COR-L47 (cell line): ENCODE measurements at places on chromosomes 12 and 14.

DNA sequence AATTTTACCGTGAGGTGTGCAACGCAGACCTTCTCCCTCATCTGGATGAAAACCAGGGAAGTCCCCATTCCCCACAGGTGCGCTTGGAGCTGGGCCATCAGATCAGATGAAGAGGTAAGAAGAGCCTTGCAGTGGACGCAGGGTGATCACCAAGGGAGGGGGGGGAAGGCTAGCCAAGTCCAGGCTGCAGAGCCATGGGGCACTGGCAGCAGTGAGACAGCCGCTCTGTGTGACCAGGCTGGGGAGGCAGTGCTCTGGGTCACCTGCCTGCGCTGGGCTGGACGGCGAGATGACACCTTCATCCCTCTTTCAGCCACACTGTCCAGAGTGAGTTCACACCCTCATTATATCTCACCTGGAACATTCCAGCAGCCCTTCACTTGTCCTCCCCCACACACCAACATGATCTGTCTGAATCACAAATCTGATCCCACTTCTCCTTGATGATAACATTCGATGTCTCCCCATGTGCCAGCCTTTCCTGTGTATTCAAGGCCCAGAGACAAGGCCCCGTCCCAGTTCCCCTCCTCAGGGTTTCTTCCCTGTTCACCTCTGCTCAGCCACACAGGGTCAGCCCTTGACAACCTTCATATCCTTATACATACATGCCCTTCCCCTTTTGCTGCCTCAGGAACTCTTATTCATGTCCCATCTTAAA, 65.9 kb upstream of the VASH1 start:
- no peak for DNase-seq

GRCh38 chr12:77299001-77299400, 233.6 kb upstream of the E2F7 start:
- no peak for DNase-seq

DNA sequence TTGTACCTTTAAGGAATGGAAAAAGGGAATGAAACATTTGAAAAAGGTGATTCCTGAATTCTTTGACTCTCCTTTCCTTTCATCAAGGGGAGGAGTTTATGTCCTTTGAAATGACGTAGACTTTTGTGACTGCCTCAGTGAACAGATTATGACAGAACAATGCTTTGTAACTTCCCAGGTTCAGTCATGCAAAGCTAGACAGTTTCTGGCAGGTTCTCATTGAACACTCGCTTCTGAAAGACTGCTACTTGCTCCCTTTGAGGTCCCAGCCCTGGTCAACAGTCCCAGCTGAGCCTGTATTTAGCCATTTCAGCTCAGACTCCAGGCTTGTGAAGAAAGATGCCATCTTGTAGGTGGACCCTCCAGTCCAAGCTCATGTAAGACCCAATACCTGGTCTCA, 1178.9 kb downstream of the BCL11B start:
- DNase-seq, result no peak

GRCh38 chr14:99137913-99138571, 134.0 kb downstream of the BCL11B start:
- no peak for DNase-seq

GRCh38 chr12:52295663-52296062, 4.3 kb upstream of the KRT81 start:
- no peak for DNase-seq

GRCh38 chr12:111130336-111130735, 210.0 kb upstream of the MYL2 start:
- DNase-seq, result no peak

- no peak for DNase-seq
Observed at GRCh38 chr12:113142173-113142885, 6.8 kb upstream of the RASAL1 start.

DNA sequence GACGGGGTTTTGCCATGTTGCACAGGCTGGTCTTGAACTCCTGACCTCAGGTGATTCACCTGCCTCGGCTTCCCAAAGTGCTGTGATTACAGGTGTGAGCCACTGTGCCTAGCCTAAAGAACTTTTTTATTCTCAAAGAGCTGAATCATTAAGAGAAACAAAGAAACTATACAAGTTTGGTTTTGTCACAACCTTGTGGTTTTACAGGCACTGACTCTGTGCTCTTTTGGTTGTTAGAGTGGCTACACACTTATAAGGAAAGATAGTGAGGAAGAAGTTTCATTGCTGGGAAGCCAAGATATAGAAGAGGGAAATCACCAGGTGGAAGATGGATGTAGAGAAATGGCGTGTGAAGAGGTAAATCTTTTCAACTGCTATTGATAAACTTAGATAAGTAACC, 10.1 kb upstream of the DNAH10 start:
- DNase-seq, result no peak

DNA sequence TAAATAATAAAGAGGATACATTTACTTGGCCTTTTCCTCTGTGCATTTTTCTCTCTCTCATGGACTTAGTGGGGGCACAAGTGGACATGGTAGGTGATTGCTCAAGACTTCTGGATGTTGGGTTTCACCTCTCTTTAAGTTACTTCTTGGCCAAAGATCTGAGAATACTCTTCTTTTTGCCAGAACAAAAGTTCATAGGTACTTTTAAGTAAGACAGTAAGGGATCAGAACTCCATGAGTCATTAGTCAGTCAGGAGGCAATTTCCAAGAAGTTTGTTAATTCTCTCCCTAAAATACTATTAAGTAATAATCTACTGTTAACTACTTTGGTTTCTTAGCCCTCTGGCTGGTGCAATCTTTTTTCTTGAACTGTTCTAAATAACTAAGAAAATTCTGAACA, 84.2 kb downstream of the GRIP1 start:
- no peak for DNase-seq

GRCh38 chr12:89364058-89364457, 11.8 kb upstream of the DUSP6 start:
- no peak for DNase-seq

DNA sequence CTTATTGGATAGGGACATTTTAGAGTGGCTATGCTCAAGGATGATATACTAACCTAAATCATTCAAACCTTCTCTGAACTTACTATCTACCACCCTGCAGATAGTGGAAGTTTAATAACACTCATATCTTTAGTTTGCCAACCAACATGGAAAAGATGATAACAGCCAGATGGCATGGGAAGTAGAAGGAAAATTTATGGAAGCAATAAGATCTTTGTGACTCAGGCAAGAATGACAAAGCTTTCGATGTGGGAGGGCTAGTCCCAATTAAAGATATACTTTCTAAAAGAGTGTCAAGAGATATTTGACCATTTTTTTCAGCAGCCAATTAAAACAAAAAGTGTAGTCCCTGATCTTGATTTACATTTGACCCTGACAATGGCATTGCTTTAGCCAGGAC, 631.7 kb downstream of the RPS29 start:
- DNase-seq, result no peak

DNA sequence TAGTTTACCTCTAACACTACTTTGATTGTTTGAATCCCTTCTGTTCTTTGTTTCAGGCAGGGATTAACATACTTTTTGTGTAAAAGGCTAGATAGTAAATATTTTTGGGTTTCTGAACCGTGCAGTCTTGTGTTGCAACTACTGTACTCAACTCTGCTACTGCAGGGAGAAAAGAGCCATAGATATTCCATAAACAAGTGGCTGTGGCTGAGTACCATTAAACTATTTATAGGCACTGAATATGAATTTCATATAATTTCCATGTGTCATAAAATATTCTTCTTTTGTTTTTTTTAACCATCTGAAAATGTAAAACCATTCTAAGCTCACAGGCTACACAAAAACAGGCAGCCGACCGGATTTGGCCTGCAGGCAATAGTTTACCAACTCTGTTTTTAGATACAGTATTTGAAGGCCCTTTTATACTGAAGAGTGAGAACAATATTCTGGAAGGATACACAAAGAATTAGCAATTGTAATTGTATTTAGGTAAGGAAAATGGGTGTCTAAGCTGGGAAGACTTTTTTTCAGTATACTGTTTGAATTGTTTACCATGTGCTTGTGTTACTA, 15.7 kb downstream of the NR1H4 start:
- DNase-seq, result no peak

GRCh38 chr14:105947599-105947998, 421.2 kb downstream of the TMEM121 start:
- no peak for DNase-seq

- no peak for DNase-seq
Observed at GRCh38 chr12:56723889-56724700, 1.0 kb downstream of the NACA start.

DNA sequence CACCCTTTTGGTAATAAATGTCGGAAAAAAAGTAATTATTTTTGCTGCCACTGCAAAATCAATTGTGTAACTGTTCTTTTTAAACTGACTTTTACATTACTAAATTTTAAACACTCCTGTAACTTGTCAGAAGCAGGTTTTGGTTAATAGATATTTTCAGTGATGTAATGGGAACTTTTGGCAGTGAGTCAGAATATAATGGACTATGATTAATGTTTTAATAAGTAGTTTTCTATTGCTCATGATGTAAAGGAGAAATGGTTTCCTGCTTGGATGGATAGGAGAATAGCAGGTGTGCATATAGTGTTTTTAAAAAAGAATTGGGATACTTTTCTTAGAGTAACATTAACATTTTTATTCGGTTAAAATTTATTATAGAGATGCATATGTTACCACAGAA, 58.8 kb downstream of the TRMT5 start:
- peak; percentile 4 for DNase-seq

- DNase-seq, result no peak
Observed at GRCh38 chr12:51323966-51324895, at the start of gene BIN2. Gene BIN2 (minus strand): TSS chr12:51324174. CDS start chr12:51324102, 72 bp downstream.

DNA sequence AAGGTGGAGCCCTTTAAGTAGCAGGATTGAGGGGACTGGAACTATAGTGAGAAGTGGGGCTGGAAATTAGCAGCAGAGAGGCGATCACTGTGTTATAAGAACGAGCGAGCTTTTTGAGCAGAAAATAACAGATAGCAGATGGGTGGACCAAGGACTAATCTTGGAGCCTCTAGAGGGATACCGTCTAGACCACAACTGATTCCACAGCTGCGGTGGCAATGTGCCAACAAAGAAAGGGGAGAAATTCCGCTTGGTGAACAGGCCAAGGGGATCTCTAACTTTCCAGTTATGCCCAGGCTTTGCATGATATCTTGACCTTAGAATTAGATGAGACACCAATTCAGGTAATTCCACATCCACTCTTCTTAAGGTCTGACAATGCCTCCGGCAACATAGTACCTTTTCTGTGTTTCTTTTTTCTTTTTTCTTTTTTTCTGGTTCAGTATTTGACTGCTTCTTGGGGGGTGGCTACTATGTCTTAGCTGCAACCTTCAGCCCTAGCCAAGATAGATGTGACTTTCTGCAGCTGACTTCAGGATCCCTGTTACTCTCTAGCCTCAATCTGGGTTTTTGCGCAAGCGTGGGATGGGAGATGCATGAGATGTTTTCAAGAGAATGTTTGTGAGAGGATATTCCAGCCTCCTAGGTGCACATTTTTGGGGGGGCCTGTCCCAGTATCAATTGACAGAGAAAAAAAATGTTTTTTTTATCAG, 143.4 kb upstream of the CPSF6 start:
- no peak for DNase-seq

DNA sequence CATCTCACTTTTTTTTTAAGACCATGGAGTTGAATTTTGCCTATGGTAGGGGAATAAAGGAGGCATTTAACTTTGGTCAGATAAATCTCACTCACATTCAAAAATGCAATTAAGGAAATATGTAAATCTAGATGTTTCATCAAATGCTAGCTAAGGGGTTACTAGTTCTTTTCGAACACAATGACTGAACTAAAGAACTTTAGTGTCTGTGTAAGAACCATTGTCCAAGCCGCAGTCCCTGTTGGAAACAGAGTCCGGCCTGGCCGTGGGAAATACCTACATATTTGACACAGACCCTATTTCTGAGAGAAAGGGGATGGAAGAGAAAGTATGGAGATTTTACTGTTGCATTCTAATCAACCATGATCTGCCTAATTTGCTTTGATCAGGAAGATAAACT, 17.4 kb downstream of the LGR5 start:
- no peak for DNase-seq

DNA sequence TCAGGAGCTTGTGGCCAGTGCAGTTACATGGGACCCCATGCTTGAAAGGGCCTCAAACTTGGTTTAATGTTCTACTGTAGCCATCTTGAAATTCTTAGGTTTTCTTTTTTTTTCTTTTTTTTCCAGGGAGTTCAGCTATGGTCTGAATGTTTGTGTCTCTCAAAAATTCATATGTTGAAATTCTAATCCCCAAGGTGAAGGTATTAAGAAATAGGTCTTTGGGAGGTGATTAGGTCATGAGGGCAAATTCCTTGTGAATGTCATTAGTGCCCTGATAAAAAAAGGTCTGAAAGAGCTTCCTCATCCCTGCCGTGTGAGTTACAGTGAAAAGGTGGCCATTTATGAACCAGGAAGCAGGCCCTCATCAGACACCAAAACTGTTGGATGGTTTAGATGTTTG, 324.1 kb downstream of the C12orf75 start:
- DNase-seq, result no peak

DNA sequence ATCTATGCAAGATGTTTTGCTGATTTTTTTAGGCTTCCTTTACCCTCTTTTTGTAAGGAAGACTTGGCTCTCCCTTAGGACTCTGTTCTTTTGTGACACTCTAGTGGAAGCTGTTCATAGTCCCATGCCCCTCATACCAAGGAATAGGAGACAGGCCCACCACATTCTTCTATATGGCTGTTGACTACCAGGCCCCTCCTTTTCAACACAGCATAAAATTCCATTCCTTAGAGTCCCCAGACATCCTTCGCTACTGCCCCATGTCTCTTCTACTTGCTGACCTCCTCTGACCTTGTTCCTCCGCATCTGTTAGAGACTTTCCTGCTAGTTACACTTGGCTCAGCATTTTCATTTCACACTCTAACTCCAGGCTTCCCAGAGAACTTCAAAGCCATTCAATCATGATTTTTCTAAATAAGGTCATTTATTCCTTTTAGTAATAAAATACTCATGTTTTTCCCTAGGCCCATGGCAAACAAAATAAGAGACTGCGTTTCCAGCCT, 9.7 kb downstream of the PIK3C2G start:
- no peak for DNase-seq

- no peak for DNase-seq
Observed at GRCh38 chr12:57939291-57939690, 2.1 kb upstream of the ATP23 start.

DNA sequence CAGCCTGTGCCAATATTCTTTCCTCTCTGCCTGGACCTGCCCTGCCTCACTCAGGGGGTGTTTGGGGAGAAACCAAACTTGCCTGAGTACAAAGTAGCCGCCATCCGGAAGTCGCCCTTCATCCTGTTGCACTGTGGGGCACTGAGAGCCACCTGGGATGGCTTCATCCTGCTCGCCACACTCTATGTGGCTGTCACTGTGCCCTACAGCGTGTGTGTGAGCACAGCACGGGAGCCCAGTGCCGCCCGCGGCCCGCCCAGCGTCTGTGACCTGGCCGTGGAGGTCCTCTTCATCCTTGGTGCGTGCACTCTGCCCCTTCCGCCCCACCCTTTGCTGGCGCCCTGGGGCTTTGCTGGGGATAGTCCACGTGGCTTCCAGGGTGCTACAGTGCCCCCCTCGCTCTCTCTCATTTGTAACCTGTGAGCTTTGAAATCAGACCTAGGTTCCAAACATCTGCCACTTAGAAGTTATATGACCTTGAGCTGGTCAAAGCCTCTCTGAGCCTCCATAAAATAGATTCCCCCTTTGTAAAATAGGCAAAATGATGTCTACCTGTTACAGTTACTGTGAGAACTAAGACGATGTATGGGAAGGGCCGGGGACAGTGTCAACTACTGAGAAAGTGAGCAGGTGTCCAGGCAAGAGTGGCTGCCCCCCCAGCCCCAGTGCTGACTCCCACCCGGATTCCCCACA, 4.5 kb downstream of the KCNH3 start:
- DNase-seq, result no peak
